Stimulated activated CD8-positive, alpha-beta memory T cell treated with anti-CD3 and anti-CD28 coated beads, Interleukin-4, amount 100 ng/mL, for 24 hours (primary cell): ENCODE measurements at places on chromosomes 2 and 18.

- DNase-seq = no peak
Measured at GRCh38 chr18:36058674-36059073, 8.7 kb downstream of the RPRD1A start.

DNA sequence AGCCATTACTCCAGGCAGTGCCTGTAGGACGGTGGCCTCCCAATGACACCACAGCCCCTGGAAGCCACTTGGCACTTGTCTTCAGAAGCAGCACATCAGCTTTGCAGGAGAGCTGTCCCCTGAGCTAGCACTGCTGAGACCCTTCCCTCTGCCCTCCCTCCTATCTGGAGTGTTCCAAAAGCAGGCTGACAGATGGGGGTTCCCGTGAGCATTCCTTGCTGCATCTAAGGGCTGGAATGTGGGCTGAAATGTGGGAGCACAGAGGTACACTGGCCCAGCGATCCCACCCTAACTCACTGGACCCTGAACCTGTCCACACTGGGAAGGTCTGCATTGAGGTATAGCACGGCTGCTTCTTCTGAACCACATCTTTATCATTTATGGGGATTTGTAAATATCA is 230.1 kb downstream of the ANAPC1 start:
- no peak for DNase-seq

DNA sequence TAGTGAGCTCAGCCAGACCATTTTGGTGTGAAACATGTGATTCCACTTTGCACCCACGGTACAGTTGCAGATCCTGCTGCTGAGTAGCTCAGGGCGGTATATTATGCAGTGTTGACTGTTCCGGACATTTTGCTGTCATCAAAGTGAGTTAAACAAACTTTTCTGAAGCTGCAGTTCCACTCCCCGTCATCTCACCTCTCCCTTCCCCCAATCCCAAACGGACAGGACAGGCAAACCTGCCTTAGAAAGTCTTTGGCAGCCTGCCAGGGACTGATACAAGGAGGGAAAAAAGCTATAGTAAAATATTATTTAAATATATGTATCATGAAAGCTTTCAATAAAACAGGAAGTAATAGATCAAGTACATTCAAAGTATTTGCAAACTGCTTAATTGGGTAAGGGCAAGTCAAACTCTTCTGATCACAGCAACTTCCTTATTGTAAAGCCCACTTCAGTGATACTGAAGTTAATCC is 35.5 kb upstream of the SP5 start:
- no peak for DNase-seq

DNA sequence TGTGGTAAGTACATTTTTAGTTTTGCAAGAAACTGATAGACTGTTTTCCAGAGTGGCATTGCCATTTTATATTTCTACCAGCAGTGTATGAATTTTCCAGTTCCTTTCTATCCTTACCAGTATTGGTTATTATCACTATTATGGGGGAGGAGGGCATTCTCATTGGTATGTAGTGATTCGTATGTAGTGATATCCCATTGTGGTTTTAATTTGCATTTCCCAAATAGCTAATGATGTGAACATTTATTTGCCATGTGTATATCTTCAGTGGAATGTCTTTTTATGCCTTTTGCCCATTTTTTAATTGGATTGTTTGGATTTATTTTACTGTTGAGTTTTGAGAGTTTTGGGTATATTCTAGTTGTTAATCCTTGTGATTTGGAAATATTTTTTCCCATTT is 16.9 kb downstream of the EIF5B start:
- no peak for DNase-seq

DNA sequence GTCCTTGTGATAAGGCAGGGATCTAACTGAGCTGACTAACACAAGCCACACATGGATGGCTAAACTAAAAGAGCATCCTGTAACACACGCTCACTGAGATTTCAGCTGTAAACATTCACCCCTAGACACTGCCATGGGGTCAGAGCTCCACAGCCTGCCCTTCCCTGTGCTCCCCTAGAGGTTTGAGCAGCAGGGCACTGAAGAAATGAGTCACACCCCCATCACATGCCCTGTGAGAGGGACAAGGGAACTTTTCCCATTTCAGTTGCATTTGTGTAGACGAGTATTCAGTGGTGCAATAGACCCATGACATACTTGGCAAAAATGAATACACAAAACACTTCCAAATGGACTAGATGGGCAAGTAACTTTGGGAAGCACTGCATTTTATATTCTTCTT is 402.4 kb upstream of the LRRTM1 start:
- no peak for DNase-seq

- no peak for DNase-seq
Measured at GRCh38 chr2:236749346-236749745, 179.7 kb downstream of the ACKR3 start.

GRCh38 chr2:190909680-190910079 is 29.1 kb downstream of the GLS start:
- no peak for DNase-seq

DNA sequence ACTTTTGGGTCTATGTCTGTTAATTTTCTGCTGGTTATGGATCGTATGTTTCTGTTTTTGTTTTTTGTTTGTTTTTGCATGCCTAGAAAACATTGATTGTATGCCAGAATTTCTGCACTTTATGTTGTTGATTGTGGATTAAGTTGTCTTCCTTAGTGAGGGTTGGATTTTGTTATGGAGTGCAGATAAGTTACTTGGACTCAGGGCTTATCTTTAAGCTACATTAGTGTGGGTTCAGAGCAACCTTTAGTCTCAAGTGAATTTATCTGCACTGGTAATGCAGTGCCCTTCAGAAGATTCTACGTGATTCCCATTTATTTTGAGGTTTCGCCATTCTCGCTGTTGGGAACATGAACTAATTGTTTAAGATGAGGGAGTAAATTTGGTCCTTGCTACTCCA is 32.9 kb downstream of the UBR3 start:
- DNase-seq = no peak

GRCh38 chr2:220081171-220081570 is 453.7 kb downstream of the SLC4A3 start:
- DNase-seq = no peak

GRCh38 chr18:45277908-45278307 is 337.4 kb upstream of the SLC14A2 start:
- DNase-seq = no peak

GRCh38 chr2:189798312-189799029 is 14.2 kb downstream of the PMS1 start:
- no peak for DNase-seq
